ENCODE measurements at places on chromosomes 2 and 18.

GRCh38 chr2:169625781-169626180 lies 41.6 kb downstream of the PPIG start:
- DNase-seq: no peak

GRCh38 chr2:123816928-123817327 lies 208.2 kb upstream of the CNTNAP5 start:
- no peak for DNase-seq

- DNase-seq: no peak
Observed at GRCh38 chr18:79481046-79481790, 85.5 kb downstream of the NFATC1 start.

- no peak for DNase-seq
Observed at GRCh38 chr2:119407430-119408220, 24.0 kb upstream of the TMEM37 start.

DNA sequence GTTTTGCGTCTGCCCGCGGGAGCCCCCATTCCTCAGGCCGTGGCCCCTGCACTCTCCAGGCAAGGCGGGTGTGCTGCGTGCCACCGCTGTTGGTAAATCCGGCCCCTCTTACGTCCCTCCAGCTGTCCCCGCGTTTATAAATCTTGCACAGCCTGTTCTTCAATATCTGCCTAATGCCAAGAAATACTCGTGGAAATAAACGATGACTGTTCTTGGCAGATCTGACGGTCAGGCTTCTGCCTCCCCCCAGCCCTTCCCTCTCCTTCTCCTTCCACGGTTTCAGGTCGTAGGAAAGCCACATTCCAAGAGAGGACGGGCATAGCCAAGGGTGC lies 20.5 kb downstream of the ODC1 start:
- no peak for DNase-seq

GRCh38 chr2:48454504-48454903 lies 75.5 kb upstream of the STON1 start:
- no peak for DNase-seq

DNA sequence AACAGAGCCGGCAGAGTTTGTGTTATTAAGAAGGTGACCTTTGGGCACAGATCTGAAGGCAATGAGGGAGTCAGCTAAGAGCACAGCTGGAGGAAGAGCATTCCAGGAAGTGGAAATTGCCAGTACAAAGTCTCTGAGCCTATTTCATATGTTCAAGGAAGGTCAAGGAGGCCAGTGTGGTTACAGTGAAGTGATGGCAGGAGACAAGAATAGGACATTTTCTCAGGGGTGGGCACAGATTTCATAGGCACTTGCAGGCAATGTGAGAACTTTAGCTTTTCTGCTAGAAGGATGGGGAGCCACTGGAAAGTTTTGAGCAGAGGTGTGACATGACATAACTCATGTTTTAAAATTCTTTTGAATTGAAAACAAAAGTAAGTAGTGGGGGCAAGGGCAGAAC lies 50.3 kb downstream of the ARHGAP25 start:
- DNase-seq: no peak

Data from stimulated activated CD4-positive, alpha-beta T cell treated with anti-CD3 and anti-CD28 coated beads, Interleukin-1b, Interleukin-23, amount 100 ng/mL, for 1 hour (primary cell).